HS-5 (cell line): ENCODE measurements at places on chromosomes 7 and 10.

DNA sequence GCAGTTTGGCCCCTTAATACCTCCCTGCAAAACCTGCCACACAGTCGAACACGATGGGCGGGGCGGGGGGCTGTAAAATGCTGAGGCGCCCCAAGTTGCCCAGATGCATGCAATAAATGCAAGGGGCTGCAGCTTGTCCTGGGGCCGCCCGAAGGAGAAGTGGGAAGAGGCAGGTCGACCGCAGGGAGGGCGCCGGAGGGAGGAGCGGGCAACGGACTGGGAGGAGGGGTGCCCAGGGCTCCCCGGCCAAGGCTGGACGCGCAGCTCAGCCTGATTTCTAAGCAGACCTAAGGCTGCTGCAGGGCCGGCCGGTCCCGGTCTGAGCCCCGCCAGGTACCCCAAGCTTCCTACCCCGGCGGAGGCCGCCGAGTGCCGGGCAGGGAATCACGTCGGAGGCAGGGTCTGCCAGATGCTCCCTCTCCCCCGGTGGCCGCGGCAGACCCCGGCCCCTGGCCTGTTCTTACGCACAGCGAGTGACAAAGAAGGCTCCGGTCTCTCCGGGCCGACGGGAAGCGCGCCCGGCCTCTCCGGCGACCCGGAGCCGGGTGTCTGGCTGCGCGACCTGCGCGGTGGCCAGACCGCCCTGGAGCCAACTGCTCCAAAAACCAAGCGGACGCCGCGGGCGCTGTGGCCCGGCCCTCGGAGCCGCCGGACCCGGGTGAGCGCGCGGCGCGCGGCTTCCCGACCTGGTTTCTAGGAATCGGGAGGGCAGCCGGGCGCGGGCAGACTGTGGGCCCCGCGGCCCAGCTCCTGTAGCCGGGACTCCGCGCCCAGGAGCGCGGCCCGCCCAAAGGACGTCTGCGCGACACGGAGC, 744 bp upstream of the EBF3 start:
- no peak for DNase-seq

DNA sequence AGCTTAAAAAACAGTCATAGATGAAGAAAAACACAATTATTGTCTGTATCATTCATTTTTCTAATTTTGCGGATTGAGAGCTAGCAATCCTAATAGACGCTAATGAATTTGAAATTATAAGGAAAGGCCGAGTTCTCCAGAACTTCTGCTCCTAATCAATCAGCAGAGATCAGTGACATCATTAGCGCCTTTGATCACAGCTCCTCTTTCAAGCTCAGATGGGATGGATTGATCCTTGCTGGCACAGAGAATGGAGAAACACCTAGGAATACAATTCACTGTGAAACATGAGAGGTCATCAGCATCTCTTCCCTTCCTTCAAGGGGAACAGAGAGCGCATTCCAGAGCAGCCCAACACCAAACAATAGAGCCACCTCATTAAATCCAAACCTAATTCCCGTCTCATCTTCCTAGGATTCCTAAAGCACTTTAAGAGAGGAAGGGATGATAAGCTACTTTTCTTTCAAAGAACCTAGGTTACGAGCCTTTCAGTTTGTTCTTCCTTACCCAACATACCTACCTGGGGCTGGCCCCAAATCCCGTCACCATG, 24.4 kb downstream of the GLI3 start:
- no peak for DNase-seq

- no peak for DNase-seq
Observed at GRCh38 chr10:2094171-2094570, 356.8 kb upstream of the ADARB2 start.

DNA sequence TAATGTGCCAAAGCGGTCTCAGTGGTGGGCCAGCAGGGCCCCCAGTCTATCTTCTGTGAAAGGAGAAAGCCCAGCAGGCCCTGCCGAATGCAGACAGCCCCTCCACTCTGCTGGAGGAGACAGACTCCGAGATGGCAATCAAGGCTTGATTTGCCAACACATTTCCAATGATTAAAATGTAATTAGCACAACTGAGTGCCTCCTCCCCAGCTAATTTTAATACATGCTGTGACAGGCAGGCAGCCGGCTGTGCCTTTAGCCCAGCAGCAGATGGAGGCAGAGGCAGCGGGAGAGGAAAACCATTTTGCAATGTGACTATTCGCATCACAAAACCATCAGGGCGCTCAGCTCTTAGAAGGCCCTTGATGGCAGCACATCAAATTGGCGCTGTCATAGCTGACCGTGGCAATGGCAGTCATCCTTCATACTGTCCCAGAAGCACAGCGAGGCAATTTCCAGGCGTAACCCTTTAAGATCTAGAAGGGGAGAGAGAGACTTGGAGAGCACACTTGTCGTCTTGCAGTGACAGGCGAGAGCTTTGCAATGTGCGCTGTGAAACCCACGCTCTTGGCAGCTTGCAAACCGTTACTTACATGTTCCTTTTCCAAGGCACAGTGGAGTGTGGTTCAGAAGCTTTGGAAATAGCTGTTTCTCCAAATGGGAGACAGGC, 714.8 kb upstream of the GALNT17 start:
- no peak for DNase-seq

DNA sequence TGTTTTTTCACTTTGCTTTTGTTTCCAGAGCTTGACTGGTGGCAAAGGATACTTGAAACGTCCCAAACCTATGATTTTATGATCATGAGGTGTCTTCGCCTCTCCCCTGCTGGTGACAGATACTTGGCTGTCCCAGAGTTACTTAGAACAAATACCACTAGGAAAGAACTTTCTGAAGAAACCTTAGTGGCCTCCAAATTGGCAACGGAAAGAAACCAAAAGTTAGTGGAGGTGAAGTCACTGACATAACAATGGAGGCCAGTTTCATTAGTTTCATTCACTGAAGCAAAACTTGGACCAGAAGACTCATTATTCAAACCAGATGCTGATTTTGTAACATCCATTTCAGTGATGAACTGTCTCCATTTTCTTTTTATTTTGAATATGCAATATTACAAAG, 68.6 kb downstream of the JAZF1 start:
- no peak for DNase-seq

DNA sequence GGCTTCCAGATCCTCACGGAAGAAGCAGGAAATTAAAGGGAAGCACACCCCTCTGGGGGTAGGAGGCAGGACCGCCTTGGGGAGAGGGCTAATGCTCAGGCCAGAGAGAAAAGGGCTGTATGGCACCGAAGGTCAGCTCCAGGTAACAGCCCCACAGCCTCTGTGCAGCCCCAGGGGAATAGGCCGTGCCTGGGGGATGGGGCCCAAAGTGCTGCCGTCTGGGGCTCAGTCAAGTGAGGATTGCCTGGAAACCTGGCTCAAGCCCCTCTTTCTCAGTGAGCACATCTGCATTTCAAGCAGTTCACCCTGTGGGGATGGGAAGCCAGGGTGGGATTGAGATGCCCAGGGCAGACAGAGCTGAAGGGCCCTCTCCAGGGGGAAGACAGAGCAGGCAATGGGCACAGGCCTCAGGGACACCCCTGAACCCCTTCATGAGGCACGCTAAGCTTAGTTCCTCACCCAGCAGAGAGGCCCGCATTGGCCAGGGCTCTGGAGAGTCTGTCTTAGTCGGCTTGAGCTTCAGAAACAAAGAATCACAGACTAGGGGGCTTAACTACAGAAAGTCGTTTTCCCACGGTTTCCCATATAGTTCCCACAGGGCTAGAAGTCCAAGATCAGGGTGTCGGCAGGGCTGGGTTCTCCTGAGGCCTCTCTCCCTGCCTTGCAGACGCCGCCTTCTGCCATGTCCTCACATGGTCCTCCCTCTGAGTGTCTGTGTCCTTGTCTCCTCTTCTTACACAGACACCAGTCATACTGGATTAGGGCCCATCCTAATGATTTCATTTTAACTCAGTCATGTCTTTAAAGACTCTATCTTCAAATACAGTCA, 118.2 kb downstream of the PTPN20 start:
- no peak for DNase-seq

- no peak for DNase-seq
Observed at GRCh38 chr7:140242057-140243031, 65.6 kb upstream of the KDM7A start.

DNA sequence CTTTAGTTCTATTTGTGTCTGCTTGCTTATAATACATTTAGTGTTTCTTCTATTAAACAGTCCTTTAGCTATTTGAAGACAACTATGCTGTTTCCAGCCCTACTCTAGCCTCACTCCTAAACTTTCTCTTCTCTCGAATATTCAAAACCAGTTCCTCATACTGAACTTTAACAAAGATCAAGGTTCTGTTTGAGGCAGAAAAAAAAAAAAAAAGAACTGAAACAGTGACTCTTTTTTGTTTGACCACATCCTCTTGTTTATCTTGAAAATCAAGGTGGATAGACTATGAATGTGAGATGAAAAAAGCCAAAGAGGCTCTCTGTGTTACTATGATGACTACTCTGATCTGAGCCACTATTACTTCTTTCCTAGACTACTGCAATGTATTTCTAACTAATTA, 154.3 kb downstream of the ZNF365 start:
- no peak for DNase-seq

- DNase-seq = no peak
Observed at GRCh38 chr10:88076027-88076880, 212.8 kb downstream of the PTEN start.

DNA sequence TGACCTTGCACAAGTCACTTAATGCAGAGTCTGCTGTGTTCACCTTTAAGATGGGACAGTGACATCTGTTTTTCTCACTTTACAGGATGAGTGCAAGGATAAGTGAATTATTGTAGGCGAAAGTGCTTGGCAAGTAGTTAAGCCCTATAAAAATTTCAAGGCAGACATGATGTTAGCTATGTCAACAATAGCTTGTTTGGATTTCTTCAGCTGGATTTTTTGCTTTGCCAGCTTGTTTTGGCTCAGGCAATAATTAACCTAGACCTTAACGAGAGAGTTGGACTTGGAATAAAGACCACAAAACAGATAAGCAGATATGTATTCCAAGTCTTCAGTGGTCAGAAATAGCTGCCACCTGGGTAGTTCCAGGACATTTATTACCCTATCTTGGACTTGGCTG, 255.2 kb downstream of the ARL4A start:
- no peak for DNase-seq

DNA sequence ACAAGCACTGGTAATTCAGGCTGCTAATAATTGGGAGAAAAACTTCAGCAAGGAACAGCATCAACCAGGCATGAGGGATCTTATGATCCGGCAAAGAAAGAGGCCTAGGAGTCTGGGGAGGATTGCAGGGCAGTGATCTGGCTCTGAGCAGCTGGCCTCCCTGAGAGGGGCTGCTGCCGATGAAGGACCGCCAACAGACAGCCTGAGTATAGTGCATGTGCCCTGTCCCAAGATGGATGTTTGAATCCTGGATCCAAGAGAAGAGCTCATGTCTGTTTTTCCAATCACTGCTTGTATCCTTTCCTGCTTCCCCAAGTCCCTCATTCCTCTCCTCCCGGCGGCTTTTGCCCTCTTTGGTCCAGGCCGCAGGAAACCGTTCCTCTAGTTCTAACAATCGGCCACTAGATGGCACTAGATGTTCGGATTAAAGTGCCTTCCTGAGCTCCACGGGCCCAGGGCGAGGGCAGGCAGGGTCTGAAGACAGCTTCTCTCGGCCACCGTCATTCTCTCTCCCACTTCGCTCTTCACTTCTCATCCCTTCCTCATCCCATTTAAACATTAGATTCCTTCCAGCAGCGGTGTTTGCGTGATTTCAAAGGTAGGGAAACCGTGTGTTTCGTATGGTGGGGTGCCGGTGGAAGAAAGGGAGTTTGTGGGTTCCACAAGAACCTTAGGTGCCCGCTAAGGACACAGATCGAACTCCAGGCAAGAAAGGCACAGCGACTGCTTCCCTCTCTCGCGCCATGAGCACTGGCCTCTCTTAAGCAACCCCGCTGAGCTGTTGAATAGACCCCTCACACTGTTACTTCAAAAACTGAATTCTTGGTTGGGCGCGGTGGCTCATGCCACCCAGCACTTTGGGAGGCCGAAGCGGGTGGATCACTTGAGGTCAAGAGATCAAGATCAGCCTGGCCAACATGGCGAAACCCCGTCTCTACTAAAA, 82.4 kb downstream of the ADCYAP1R1 start:
- peak; percentile 32 for DNase-seq

GRCh38 chr10:118723466-118723865, 31.3 kb downstream of the CACUL1 start:
- DNase-seq = peak; percentile 42

DNA sequence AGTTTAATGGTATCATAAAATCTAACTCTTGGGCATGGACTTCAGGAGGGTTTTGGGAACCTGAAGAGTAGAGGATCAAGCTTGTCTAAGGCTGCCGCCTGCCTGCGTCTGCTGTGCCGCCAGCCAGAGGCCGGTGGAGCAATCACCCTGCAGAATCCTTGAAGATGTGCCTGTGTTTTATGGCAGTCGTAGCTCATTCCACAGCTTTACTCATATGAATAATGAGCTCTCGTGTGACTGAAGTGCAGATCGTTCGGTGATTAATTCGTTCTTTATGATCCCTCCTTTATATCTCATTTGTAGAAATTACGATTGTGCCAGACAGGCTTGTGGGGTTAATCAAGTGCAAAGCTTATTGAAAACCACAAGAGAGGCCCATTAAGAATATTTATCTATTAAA, 100.8 kb downstream of the ACTR3B start:
- no peak for DNase-seq

DNA sequence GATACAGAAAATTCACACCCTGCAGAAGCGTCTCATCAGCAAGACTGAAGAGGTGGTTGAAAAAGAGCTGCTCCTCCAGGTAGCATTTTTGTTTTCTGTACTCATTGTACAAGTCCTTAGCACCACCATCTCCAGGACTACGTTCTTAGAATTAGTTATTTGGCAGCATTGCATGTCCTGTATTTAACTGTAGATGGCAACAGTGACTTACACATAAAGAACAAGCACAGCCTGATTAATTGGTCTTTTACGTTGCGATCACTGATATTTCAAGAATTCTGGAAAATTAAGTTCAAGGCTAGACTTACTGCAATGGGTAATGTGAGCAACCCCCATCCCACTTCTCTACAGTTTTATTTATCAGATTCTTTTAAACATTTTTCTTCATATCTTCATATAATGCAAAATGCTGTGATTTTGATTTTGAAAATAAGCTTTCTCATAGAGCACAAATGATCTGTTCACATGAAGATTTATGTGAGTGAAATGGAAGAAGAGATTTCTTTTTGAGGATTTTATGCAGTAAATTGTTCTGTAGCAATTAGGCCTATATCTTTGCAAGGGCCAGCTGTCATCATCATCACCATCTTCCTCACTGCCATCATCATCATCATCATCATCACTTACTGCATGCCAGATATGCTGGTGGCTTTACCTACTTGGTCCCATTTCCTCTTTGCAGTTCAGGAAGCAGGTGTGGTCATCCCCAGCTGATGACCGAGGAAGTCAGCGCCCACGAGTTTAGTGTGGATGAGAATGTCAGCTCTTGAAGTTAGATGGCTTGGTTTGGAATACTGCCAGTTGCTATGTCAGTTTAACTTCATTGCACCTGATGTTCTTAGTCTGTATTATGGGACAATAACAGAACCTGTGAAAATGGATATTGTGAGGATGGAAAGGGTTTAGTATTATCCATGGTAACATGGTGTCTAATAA, 53.4 kb downstream of the CFAP58 start:
- peak; percentile 8 for DNase-seq

GRCh38 chr10:113214331-113214730, 264.3 kb downstream of the TCF7L2 start:
- no peak for DNase-seq

GRCh38 chr7:95840953-95841950, 68.9 kb downstream of the DYNC1I1 start:
- DNase-seq = no peak
